Natural killer cell (primary cell): ENCODE measurements at places on chromosomes 5 and 9.

DNA sequence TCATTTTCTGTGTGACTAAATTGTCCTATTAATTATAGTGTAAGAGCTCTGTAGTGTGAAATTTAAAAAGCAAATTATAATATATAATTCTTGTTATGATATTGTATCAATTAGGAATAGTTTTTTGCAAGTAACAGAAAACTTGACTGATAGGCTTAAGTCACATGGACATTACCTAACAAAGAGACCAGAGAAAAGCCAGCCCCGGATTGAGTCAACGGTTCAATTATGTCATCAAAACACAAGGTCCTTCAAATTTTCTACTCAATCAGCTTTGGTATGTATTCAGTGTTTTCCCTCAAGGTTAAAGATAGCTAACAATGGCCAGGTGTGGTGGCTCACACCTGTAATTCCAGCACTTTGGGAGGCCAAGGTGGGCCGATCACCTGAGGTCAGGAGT lies 126.7 kb upstream of the PTGER4 start:
- DNase-seq = no peak

DNA sequence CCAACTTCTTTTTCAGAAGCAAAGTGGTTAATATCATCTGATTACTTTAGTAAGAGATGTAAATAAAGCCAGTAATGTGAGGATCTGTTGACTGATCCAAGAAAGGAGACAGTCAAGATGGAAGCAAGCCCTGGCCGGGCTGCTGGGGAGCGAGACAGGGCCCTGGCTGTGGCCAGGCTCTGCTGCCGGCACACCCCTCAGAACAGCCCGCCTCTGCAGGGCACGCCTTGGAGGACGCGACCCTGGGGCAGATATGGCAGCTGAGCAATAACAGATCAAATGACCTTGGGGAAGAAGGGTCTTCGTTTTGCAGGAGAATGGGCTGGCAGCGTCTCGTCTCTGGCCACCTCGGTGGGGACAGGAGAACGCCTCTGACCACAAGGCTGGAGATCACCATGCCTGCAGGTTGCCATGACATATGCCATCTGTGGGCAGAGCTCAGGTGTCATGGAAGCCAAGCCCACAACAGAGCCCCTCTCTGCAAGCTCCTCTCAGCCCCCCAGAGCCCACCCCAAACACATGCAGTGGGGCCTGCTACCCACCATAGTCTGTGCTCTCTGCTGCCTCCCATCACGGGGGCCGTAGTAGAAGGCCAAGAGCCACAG lies 206.5 kb downstream of the FANCC start:
- DNase-seq = no peak

- no peak for DNase-seq
These were observed 37.6 kb upstream of the ORM1 start for GRCh38 chr9:114285166-114285867.

GRCh38 chr5:159031915-159032314 lies 67.8 kb downstream of the EBF1 start:
- no peak for DNase-seq

- DNase-seq = no peak
These were observed 68.8 kb downstream of the RXRA start for GRCh38 chr9:134395002-134395517.

GRCh38 chr5:150651924-150652671 lies 9.0 kb upstream of the MYOZ3 start:
- DNase-seq = no peak

- no peak for DNase-seq
These were observed 69.0 kb downstream of the INVS start for GRCh38 chr9:100167915-100168654.

GRCh38 chr9:99736291-99736690 lies 85.4 kb upstream of the NR4A3 start:
- DNase-seq = no peak

- DNase-seq = no peak
These were observed 108.2 kb upstream of the DMAC1 start for GRCh38 chr9:7907551-7908337.

- DNase-seq = no peak
These were observed 194.6 kb downstream of the CETN3 start for GRCh38 chr5:90214991-90215390.

GRCh38 chr9:132016456-132016855 lies 63.2 kb downstream of the MED27 start:
- DNase-seq = no peak

GRCh38 chr5:136631186-136631585 lies 265.8 kb upstream of the TRPC7 start:
- no peak for DNase-seq

GRCh38 chr5:149298163-149298562 lies 26.5 kb downstream of the AFAP1L1 start:
- peak; percentile 22 for DNase-seq

DNA sequence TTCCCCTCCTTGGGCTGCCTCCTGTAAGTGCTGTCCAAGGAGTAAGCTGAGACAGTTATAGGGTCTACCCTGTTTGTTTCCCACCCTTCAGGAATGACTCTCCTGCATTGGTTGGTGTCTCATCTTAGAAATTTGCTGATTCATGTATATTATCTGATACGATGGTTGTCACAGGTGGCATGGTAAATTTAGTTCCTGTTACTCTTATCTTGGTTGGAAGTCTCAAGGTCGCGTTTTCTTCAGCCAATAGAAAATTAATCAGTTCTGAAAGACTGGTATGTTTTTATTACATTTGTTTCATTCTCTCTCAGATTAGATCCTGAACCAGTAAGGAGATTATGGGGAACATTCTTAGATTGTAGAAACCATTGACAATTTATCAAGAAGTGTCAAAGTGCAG lies 42.7 kb downstream of the SCGB3A1 start:
- no peak for DNase-seq

- no peak for DNase-seq
These were observed 378.6 kb upstream of the TYRP1 start for GRCh38 chr9:12314589-12314988.

- no peak for DNase-seq
These were observed 370.8 kb upstream of the RFX3 start for GRCh38 chr9:3896576-3896975.

DNA sequence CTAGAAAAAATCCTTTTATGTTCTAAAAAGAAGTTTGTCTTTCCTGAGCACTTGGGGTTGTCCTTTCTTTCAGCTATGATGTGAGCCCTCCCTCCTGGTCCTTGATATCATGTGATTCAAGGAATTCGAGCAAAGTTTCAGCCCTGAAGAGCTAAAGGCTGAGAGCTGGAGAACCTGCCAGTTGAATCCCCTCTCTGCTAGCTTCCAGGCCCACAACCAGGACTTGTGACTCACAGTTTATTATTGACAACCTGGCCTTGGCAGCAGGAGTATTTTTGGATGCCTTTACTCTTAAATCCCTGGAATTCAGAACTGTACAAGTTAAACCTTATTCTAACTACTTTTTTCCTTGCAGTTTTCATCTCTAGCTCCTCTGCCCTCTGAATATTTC lies 182.8 kb downstream of the SPOCK1 start:
- no peak for DNase-seq

GRCh38 chr9:109320331-109320741 lies 523 bp downstream of the EPB41L4B start:
- DNase-seq = peak; percentile 7

GRCh38 chr9:133991214-133991921 lies 756 bp downstream of the VAV2 start:
- no peak for DNase-seq
